CD4-positive, alpha-beta T cell (primary cell): ENCODE measurements at places on chromosomes 3 and 15. TPM values are rescaled to one million over a fixed set of nuclear protein-coding genes. Genes with fewer than 3 reads are reported as not detected.

DNA sequence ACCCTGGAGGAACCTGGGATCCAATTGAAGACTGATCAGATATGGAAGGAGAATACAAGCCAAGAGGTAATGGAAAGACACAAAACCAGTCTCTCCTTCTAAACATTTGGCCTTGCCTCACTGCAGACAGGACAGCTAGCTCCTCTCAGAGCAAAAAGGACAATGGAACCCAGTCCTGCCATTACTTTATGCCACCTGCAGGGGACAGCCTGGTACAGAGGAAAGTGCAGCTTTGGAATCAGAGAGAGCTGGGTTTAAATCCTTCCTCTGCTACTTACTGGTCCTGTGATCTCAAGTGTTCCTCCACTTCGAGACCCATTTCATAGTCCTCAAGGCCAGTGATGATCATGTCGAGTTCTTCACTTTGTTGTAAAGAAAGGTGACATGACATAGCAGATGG lies 159.4 kb upstream of the SMAD3 start:
- H3K36me3 ChIP-seq, result no peaks in the 10 kb centered on the region
- H3K4me3 ChIP-seq, result no peak overlapping the region
- no peaks in the 10 kb centered on the region for H3K27me3 ChIP-seq
- no peak for DNase-seq
- H3K4me1 ChIP-seq, result no peaks in the 10 kb centered on the region

The AMIGO3 gene
- 0.82 TPM for total RNA-seq

The MYO1E gene
- 0.59 TPM for total RNA-seq

The NANOGP8 gene
- not detected for total RNA-seq

GRCh38 chr3:134976948-134977347 lies 181.9 kb downstream of the EPHB1 start:
- no peak for DNase-seq
- no peaks in the 10 kb centered on the region for H3K36me3 ChIP-seq
- H3K27ac ChIP-seq, result no peak overlapping the region
- H3K27me3 ChIP-seq, result no peaks in the 10 kb centered on the region
- no peak overlapping the region for H3K4me3 ChIP-seq
- no peaks in the 10 kb centered on the region for H3K4me1 ChIP-seq
